Cortex of kidney (tissue), 1 donor: ENCODE measurements at places on chromosomes 7 and 10.

GRCh38 chr7:158450476-158451124 lies 137.0 kb downstream of the PTPRN2 start:
- DNase-seq: no peak

- DNase-seq: no peak
These were observed 53.2 kb downstream of the GAD2 start for GRCh38 chr10:26269754-26270153.

DNA sequence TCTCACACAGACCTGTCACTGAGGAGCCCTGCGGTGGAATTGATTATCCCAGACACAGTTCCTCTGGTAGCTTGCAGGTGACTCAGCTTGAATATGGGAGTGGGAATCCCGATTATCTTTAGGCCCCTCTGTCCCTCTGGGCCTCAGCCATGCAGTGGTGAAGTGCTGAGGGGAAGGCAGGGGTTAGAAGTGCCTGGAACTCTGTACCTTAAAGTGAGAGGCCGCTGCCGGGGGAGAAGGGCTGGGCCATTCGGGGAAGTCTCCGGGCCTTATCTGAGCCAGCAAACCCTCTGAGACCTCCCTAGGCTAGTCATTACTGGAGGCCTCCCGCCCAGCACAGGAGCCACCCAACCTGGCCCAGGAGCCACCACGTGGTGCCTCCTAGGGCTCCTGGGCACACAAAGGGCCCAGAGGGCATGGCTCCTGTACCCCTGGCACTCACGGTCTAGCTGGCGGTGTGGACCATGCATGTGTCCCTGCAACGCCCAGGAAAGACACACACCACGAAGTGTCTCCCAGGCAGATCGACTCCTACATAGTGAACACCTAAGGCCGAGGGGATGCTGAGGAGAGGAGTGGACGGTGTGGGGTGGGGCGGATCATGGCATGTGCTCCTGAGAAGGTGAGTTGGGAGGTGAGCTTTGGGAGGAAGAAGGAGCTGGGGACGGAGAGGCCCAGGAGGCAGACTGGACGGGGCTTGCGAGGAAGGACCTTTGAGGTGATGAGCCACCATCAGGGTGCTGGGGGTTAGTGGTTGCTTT lies 56.2 kb downstream of the HK1 start:
- no peak for DNase-seq

- DNase-seq: no peak
These were observed 25.1 kb upstream of the GHITM start for GRCh38 chr10:84114088-84114667.

GRCh38 chr10:118167056-118167700 lies 120.4 kb upstream of the RAB11FIP2 start:
- DNase-seq: no peak

- DNase-seq: no peak
These were observed at the start of gene SH2B2 for GRCh38 chr7:102286237-102287110. SH2B2 (plus strand) TSS chr7:102286868; CDS start chr7:102300551, 13,683 bp downstream.

DNA sequence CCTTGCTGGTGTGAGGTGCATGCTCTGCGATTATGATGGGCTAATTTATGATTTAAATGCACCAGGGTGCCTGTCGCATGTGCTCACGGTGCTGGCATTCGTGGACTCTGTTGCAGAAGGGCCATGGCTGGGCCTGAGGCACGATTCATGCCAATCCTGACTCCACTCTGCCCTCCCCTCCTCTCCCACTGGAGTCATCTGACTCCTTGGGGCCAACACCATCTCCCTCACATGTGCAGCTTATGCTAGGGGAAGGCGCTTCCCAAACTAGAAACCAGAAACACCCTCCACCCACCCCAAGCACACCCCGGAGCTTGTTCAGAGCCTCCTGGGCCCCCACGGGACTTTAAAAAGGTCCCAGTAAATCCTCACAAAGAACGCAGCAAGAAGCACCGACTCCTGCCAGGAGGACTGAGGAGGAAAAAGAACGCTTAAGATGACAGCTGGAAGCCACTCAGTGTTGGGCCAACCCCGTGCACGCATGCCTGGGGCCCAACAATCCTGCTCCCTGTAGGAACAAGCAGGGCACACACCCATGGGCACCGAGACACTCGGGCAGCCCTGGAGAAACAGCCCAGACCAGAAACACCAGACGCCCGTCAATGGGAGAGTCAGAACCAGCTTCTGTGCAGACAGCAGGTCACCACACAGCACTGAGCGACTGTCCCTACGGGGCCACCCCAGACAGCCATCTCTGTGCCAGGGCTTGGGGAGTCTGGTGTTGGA lies 14.1 kb downstream of the BRI3 start:
- DNase-seq: no peak

DNA sequence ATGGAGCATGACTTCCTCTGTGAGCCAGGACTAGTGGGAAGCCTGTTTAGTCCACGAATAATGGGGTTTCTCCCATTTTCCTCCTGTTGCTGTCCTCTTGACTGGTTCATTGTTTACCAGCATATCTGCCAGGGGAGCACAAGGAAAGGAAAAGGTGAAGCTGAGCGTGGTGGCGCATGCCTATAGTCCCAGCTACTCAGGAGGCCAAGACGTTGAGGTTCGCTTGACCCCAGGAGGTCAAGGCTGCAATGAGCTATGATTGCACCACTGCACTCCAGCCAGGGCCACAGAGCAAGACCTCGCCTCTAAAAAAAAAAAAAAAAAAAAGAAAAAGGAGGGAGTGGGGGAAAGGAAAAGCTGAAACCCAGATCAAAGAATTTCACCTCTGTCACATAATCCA lies 5.8 kb upstream of the IL2RA start:
- DNase-seq: no peak

- no peak for DNase-seq
These were observed 12.1 kb upstream of the TRUB1 start for GRCh38 chr10:114925587-114926586.

DNA sequence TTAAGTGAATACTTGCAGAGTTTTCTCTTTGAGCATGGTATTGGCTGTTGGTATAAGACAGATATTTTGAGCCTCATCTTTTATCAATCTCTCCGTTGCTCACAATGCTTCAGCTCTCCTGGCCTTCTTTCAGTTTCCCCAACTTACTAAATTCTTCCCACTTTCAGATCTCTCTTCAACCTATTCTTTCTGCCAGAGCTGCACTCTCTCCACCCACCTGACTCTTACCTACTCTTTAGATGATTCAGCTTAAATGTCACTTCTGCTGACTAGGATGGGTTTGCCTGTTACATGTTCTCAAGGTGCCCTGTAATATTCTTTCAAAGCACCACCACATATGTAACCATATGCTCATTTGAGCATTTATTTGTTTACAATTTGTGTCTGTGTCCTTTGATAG lies 1.6 kb downstream of the EXOSC1 start:
- DNase-seq: no peak

GRCh38 chr10:8283986-8284385 lies 229.5 kb downstream of the GATA3 start:
- no peak for DNase-seq

GRCh38 chr7:28041508-28042314 lies 138.9 kb downstream of the JAZF1 start:
- no peak for DNase-seq

DNA sequence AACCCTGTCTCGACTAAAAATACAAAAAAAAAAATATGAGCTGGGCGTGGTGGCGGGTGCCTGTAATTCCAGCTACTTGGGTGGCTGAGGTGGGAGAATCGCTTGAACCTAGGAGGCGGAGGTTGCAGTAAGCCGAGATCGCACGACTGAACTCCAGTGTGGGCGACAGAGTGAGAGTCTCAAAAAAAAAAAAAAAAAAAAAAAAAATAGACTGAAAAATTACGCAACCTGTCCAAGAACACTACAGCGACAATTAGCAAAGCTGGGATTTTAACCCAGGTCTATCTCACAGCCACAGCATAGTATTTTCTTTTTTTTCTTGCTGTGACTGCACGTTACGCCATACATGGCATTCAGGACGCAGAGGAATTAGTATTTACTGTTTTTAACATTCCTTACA lies 1.1 kb upstream of the RABGEF1 start:
- DNase-seq: no peak

- no peak for DNase-seq
These were observed 57.6 kb downstream of the CDH23 start for GRCh38 chr10:71454347-71454746.

DNA sequence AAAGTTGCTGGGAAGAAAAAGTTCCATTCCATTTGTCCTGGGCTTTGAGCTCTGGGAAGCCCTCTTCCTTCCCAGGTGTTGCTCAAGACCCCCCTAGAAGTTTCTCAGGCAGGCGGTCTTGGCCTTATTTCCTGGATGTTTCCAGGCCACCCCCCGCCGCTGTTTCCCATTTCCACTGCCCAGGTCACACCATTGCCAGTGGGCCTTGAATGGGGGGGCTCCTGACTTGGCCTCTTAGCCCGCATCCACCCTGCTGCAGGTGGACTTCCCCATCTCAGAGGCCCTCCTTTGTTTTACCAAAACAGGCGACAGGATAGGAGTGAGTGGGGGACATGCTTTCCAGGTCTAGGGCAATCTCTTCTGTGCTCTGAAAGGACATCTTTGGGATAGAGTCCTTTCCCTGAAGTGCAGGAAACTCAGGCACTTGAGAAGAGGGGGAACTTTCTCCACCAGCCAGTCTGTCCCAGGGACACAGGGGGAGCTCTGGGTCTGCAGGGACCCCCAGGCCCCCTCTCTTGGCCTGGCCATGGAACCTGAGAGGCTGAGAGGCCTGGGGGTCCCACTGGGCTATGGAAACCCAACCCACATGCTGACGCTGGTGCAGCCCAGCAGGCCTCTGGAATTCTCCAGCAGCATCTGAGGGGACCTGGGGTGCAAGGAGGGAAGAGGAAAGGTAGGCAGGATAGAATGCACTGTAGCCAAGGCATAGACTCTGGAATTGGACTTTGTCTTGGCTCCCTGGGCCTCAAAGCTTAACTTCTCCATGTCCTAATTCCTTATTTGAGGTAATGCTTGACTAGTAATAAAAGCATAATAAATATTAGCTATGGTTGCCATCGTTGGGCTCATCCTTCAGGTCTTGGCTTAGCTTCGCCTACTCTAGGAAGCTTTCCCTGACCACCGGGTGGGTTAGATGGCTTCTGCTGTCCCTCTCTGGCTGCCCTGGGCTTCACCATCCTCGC lies 17.6 kb downstream of the NEURL1 start:
- no peak for DNase-seq

DNA sequence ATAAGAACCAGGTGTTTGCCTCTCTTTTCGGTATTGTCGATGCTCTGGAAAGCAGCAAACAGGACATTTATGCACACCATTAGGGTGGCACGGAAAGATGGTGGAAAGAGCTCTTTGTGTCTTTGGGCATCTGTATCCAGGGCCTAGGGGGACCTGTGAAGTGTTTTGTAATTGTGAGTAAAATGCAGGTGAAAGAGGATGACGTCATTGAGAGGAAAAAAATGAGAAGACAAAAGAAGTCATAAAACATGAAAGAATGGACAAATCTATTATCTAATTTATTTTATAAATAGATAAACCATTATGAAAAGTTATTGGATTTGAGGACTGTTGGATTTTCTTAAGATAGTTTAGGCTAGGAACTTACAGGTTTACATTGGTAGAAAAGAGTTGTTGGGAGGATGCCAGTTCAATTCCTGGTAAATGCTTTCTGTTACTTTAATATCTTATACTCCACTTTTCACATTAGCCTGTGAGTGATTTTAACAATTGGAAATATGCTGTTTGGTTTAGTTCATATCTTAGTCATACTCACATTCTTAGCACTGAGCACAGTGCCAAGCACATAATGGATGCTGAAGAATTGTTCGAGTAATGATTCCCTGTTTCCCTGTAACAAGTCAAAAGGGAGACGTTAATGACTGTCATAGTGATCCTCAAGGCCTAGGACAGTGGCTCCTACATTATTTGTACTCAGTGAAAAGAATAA lies 62.6 kb downstream of the EXOC4 start:
- no peak for DNase-seq

- DNase-seq: no peak
These were observed at the start of gene EN2 for GRCh38 chr7:155458111-155458877. EN2 (plus strand) TSS chr7:155458129; CDS start chr7:155458378, 249 bp downstream.

- DNase-seq: no peak
These were observed 65.3 kb downstream of the ALOX5 start for GRCh38 chr10:45439365-45439764.

GRCh38 chr7:149414745-149415390 lies 46.0 kb downstream of the ZNF777 start:
- peak; percentile 33 for DNase-seq

GRCh38 chr7:86733783-86734182 lies 90.1 kb downstream of the GRM3 start:
- no peak for DNase-seq

GRCh38 chr7:109126404-109127050 lies 556.9 kb downstream of the DNAJB9 start:
- DNase-seq: no peak

DNA sequence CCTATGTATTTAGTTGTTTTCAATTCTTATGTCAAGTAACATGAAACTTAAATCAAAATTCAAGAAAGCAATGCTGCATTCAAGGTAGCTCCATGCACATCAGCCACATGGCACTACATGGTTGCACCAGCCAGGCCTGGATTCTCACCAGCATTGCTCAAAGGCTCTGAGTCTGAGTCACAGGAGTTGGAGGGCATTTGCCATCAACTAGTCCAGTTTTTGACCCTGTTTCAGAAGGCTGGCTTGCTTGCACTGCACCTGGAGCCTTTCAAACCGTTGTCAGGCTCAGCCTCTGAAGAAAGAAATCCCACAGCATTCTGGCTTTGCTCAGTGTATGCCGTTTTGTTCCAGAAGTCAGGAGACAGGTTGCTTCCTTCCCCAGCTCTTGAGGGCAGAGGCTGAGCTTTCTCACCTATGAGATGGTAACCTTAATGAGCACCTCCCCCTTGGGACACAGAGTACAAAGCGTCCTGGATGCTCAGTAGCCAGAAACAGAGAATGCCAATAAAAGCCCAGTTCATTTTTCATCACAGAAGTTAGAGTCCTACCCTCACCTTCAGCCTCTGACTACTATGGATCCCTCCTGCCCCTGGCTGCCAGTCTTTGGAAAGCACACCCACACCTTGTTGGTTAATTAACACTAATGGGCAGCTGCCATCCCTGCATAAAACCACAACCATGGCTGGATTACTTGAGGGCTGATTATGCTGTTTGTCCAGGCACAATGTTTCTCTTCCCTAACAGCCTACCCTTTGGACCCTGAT lies 288.4 kb upstream of the LRRTM3 start:
- DNase-seq: no peak
